ENCODE measurements at places on chromosomes 2 and 18.
A peak's percentile ranks its signal among the peaks of the same experiment; 100 is the strongest.

GRCh38 chr18:74645679-74646078, 48.0 kb downstream of the ZNF407 start:
- no peak for DNase-seq

DNA sequence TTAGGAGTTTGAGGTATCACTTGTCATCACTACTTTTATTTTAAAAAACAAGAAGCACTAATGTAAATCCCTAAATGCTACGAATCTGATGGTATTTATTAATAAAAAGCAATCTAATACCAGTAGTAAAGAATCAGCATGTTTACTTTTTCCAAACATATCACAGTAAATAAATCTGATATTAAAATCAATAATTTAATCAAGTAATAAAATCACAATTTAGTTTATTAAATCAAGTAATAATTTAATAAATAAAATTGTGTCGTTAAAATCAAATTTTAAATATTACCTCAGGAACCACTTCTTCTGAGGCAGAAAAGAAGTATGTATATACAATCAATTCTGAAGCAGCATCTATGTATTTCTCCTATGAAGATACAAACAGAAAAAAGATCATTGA, 18.0 kb downstream of the TMX3 start:
- DNase-seq, result no peak

DNA sequence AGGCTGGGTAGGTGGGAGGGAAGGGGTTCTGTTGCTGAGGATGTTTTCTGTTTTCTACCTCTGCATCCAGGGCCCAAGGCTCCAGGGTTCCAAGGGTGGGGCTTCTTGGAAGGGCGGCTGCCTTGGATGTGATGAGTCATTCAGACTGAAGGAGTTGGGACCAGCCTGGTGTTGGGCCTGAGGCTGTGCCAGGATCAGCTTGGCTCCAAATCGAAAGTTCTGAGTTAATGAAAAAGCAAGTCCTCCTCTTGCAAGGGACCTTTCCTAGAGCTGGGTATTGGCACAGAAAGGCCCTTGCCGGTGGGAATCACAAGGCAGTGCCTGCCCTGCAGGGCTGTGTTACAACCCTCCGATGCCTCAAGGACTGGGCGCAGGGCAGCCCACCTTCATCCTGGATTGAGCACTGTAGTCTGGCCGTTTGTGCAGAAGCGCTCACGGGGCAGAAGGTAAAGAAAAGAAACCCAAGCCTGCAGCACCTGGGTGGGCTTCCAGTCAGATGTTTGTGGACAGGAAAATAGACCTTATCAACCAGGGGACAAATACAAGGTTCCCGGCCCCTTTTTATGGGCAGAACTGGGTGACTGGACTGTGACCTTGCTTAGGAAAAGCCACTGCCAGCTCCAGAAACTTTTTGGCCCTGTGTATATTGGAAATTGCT, 52.5 kb upstream of the MCFD2 start:
- DNase-seq, result no peak

GRCh38 chr2:120231564-120231973, 8.4 kb upstream of the TMEM185B start:
- DNase-seq, result no peak

DNA sequence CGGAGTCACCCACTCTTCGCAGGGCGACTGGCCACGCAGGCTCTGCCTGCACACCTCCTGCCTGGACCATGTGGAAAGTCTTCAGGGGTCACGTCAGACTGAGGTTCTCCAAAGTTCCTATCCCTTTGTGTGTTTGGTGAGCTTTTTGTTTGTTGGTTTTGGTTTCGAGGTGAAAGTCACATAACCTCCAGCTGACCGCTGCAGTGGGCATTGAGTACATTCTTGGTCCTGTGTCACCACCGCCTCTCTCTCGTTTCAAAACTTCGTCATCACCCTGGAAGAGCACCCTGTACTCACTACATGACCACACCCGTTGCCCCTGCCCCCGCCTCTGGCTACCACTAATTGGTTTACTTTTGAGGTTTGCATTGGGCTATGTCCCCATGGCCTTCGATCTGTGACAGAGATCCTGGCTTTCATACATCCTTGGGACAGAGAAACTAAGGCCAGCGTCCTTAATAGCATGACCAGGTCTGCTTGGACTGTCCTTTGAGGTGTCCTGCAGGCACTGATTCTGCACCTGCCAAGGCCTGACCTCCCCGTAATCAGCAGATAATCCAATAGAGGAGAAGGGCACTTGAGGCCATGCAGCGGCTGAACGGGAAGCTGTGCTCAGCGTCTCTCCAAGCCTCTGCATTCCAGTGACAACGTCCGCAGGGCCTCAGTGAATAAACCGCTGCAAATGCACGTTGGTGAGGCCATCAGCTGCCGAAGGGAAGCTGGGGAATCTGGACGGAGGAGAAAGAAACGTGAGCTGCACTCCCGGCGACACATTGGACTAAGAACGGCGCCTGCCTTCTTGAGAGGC, 46.8 kb downstream of the SH3BP4 start:
- DNase-seq, result no peak

- no peak for DNase-seq
Measured at GRCh38 chr2:145284551-145284950, 764.6 kb upstream of the ZEB2 start.

- DNase-seq, result no peak
Measured at GRCh38 chr2:96764253-96764637, 3.5 kb downstream of the CNNM4 start.

- DNase-seq, result no peak
Measured at GRCh38 chr2:197941715-197942114, 137.3 kb downstream of the PLCL1 start.

GRCh38 chr18:7901657-7902056, 334.5 kb downstream of the PTPRM start:
- DNase-seq, result no peak

- no peak for DNase-seq
Measured at GRCh38 chr18:55657572-55658331, 69.8 kb upstream of the TCF4 start.

DNA sequence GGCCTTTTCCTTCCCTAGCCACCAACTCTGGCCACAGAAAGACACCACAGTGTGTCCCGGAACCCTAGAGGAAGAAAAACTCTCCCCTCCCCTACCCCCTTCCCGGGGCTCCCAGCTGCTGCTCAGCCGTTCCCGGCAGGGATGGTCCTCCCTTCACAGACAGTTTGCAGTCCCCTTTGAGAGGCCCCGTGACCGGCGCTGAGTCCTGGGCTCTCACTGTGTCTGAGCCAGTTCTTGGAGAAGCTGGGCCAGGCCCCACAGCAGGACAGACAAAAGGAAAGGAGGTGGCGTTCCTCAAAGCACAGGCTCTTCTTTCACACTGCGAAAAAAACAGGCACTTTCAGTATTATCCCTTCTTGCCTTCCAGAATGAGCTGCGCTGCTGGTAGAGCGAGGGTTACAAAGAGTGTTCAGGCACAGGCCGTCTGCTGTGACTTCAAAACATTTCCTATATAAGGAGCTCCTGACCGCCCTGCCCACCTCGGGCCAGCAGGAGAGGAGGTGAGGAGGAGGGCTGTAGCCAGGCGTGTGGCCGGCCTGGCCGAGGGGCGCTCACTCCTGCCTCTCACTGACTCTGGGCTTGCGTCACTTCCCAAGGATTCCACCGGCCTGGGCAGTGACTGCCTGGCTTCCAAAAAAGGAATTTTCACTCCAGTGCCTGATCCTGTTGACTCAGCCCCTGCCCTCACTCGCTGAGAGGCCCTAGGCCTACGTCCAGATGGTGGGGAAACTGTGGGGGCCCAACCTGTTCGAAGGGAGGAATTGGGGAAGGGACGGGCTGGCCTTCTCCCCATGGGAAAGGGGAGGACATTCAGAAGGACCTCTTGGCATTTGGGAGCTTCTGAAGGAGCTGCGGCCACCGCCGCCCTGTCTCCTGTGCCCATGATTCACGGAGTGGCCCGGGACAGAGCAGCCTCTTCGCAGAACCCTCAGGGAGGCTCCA, 24.9 kb downstream of the CIDEA start:
- DNase-seq, result peak; percentile 92

GRCh38 chr2:98465456-98466226, 21.0 kb downstream of the INPP4A start:
- DNase-seq, result no peak

DNA sequence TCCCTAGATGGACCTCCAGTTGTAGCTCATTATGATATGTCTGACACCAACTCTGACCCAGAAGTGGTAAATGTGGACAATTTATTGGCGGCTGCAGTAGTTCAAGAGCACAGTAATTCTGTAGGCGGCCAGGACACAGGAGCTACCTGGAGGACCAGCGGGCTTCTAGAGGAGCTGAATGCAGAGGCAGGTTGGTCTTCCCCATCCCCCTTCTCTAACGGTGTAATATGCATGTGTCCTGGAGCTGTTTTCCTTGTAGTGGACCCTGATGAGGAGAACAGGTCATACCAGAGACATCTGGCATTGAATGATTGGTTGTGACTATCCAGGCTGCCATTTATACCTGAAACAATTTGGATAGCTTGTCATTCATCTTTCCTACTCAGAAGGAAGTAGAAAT, 135.8 kb downstream of the HAUS1 start:
- no peak for DNase-seq

DNA sequence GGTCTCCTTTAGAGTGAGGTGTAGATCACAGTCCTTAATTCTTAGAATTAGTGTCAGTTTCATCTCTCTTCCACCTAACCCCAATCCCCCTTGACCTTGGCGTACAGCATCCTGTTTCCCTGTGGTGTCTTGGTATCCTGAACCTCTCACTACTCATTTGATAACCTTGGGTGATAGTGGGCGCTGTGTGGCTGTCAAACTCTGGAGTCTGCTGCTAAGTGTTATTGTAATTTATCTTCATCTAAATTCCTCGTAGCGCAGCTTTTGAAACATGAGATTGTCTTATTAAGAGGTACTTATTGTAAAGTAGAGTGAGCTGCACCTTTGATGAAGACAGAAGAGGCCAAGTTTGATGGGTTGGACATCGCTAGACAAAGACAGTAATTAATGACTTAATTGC, 222.6 kb upstream of the SPRED2 start:
- no peak for DNase-seq

GRCh38 chr2:209305746-209306196, 118.1 kb upstream of the MAP2 start:
- DNase-seq, result no peak

DNA sequence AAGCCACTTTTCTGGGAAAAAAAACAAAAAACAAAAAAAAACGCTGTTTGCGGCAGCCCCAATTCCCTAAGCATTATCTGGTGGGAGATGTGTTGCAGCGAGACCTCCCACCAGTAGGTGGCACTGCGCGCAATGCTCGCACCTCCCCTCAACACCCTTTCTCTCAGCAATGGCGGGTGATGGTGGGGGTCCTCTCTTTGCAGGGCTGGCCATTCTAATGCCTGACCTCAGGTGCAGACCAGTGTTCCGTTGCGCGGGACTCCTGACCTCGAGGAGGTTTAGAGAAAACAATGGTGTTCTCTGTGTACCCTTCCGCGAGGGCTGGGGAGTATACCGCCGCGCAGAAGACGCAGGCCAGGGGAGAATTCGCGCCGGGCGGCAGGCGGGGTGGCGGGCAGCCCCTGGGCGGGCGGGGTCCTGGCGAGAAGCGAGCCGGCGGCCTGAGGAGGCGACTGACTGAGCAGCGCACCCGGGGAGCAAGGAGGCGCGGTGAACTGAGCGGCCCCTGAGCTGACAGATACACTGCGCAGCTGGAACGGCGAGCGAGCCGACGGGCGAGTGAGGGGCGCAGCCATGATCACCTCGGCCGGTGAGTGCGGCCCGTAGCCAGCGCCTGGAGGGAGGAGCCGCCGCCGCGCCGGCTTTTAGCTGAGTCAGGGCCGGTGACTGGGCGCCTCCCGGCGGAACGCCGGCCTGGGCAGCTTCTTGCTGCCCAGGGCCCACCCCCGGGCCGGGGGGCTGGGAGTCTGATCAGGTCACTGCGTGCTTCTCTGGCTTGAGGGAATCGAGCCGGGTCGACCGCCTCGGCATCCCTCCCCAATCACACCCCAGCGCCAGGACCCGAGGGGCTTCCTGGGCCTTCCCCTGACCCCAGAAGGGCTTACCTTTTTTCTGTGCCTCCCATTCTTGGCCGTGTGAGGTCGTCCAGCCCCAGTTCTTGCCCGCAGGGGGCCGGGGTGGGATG, at the start of gene PSMD1:
PSMD1 (plus strand) TSS at position 415 of the 964 bp plus-strand sequence; CDS start at position 574, 159 bp downstream.
- DNase-seq, result peak; percentile 92

DNA sequence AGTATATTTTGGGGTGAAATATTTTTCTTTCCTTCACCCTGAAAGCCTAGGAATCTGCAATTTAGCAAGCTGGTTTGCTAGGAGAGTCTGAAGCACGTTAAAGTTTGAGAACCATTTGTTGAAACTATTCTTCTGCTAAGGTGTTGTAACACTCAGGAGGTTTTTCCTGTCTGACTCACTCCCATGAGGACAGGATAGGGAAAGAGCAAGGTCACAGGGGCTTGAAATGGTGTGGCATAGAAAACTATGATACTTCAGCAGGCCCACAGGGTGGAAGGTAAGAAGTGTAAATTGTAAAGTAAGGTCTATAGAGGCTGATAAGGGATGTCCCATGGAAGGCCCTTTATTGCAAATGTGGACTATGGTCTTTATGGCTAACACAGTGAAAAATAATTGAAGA, 177.7 kb upstream of the ZC3H15 start:
- peak; percentile 5 for DNase-seq

GRCh38 chr2:134642938-134643337, 75.9 kb downstream of the TMEM163 start:
- no peak for DNase-seq

- no peak for DNase-seq
Measured at GRCh38 chr18:79580498-79581171, 99.0 kb upstream of the CTDP1 start.

GRCh38 chr2:216044883-216045486, 31.6 kb upstream of the MREG start:
- DNase-seq, result no peak

DNA sequence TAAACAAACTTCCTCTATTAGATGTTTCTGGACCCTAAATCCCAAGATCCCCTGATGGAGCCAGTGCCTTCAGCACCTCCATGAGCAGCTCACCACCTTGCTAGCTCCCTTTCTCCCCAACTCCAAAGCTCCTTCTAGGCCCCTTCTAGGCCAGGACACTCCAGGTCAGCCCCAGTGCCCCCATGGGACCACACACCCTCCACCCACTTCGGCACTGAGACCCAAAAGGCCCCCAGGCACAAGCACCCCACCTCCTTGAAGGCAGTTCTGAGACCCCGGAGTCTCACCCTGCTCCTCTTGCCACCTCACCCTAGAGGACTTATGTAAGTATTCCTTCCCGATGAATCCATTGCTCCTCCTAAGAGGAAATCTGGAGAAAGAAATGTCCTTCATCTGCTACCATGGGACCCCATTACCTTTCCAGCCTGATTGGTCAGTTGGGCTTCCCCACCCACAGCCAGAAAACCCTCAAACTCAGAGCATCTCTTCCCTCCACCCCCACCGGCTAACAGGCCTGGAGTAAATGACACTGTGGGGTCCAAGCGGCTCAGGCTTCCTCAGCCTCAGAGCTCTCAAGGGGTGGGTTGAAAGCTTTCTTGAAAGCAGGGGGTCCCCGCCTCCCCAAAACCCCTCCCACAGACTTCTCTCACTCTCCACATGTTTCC, 9.8 kb upstream of the ARMC9 start:
- DNase-seq, result no peak

Measured in kidney capillary endothelial cell (primary cell).